Fibroblast of skin of scalp (primary cell): ENCODE measurements at places on chromosomes 7 and 10.

DNA sequence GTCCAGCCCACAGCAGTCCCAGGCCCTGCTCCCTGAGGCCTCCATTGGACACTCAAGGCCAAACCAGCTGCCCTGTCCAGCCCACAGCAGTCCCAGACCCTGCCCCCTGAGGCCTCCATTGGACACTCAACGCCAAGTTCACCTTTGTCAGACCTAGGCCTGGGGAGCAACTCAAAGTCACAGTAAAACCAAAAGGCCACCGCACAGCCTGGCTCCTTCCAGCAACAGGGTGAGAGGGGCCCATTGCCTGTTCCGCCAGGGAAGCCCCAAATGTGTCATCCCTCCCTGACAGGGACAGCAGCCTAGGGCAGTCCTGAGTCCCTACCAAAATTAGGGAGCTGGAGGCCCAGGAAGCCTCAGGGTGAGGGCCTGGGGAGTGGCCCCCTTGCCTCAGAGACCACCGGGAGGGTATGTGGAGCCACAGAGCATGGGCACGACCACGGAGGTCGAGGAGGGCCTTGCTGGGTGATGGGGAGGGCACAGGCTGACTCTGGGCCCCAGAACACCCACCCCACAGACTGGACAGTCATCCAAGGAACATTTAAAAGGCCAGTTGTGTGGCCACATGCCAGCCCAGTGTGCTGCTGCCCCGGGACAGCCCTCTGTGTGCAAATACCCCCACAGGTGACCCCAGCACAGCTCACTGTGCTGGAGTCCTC lies 66.5 kb upstream of the PPP2R2D start:
- no peak for DNase-seq

- peak; percentile 91 for DNase-seq
Observed at GRCh38 chr7:155206318-155207020, 91.2 kb upstream of the INSIG1 start.

GRCh38 chr7:17020250-17020649 lies 138.5 kb upstream of the AGR3 start:
- DNase-seq: no peak

- no peak for DNase-seq
Observed at GRCh38 chr7:110867771-110868170, 223.2 kb upstream of the LRRN3 start.

GRCh38 chr10:10786109-10787090 lies 231.3 kb upstream of the CELF2 start:
- peak; percentile 50 for DNase-seq

GRCh38 chr10:110843031-110843430 lies 28.7 kb upstream of the PDCD4 start:
- DNase-seq: no peak
